ENCODE measurements at places on chromosomes 3 and 15.
A peak's percentile ranks its signal among the peaks of the same experiment; 100 is the strongest.

DNA sequence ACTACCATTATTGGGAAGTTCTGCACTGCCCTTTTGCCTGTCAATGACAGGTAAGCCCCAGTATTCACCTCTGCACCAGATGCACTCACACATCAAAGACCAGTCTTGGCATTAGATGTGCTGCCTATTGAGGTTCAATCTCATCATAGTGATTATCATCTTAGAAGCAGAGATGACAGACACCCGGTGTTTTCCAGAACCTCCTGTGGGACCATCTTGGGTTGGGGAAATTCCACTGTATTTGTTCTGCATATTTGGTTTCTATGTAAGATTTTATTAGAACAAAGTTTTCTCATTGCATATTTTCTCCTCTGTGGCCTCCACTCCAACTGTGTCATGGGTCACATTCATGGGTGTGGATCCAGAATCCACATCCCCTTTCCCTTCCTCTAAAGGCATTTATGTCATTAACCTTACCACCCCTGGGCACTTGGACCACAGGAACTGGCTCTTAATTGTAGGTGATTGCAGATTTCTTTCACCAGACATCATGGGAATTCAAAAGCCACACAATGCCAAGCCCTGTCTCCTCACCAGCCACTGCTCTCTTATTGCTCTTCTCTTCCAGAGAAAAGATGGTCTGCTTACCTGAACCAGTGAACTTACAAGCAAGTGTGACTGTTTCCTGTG, 31.2 kb downstream of the PLA1A start:
- no peak for DNase-seq

- DNase-seq = no peak
These were observed 10.9 kb downstream of the SCG3 start for GRCh38 chr15:51692154-51692553.

DNA sequence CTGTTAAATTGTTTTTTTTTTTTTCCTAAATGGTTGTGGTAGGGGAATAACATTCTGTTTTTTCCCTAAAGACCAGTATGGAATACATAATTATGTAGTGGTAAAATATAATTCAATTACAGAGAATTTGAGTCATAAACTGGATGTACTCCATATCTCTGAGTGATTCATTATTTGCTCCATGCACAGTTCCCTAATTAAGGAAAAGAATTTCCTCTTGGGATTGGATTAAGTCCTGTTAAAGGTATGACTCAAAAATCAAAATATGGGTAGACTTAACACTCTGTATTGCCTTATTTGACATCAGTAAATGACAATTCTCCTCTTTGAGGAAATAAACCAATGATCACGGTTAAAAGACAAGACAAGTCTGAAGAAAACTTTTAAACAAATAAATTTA, 78.0 kb upstream of the KCNH8 start:
- no peak for DNase-seq

DNA sequence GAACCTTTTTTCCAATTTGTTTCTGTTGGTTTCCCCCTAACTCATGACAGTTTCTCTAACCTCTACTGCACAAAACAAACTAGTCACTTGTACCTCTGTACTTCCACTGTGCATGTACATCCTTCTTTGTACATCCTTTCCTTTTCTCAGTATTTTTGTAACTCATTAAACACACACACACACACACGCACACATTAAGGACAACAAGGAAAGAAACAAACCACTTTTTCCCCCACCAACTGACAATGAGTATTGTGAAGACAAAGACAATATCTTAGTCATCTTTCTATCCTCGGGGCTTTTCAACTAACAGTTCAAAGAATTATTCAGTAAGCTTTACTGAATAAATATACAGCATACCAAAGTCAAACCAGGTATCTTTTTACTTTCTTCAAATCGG, 170.5 kb downstream of the VPS13C start:
- DNase-seq = peak; percentile 31

GRCh38 chr3:32041316-32041715, 59.8 kb downstream of the ZNF860 start:
- DNase-seq = no peak

GRCh38 chr15:93866476-93866875, 364.9 kb upstream of the MCTP2 start:
- DNase-seq = no peak

DNA sequence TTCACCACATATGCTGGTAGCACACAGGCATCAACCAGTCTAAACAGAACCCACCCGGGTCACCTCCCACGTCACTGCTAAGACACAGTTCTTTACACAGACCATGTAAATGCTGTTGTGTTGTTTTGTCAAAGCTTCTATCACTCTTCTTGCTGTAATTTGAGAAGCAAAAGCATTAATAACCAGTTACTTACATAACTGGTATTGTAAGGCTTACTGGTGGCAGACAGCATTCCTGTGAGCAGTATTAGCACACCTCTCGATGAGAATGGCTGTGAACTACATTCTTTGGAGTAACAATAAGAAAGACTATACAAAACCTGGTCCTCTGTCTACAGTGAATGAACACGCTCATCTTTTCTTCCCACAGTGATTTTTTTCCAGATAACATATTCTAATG, 479.2 kb downstream of the LPP start:
- DNase-seq = no peak

DNA sequence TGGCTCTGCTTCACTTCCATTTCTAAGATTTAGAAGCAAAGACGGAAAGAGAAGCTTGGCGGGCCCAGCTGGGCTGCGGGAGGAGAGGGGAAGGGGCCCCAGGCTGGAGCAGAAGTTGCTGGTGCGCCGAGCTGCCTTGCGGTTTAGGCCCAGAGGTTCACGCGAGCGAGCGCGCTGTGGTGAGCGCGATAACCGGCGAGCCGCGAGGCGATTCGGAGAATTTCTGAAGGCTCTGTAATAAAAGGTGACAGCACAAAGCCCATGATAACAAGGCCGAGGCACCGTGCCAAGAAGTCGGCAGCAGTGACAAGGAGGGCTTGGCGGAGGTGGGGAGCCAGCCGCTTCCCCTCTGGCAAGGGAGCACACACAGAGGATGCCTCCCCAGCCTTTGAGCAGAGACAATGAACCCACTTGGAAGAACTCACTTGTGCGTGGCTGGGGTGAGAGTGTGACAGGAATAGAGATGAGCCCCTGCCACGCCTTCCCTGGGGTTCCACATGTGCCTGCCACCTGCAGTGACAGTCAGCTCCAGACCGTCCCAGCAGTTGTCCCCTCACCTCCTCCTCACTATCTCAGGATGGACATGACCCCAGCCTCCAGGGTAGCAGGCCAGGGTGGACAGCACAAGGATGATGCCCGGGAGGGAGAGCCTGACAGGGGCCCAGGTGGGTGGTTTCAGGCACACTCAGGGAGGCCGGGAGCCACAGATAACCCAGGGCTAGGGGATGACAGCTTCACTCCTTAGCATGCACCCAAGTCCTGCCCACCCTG, 315.2 kb downstream of the UACA start:
- DNase-seq = peak; percentile 15

DNA sequence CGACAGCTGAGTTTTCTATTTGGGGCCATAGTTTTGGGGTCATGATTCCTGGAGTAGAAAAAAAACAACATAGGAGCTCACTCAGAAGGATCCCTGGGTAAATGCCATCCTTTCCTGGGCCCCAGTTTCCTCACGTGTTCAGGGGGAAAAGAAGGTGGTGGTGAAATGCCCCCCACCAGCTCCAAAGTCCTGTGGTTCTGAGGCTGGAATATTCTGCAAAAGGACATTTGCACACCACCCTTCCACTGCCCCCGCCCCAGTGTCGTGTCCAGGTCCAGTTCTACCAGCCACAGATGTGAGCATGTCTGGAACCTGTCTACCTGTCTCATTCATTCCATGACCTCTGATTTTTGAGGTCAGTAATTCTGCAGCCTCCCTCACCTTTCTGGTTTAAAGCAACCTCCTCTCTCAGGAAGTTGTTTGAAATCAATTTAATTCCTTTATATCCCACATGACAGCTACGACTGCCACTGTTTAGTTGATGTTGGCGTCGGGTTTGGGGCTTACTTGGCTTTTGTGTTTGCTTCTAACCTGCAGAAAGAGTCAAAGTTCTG, 82.1 kb downstream of the SMAD3 start:
- DNase-seq = no peak

GRCh38 chr15:66941791-66942190, 123.6 kb upstream of the SMAD3 start:
- DNase-seq = no peak

- DNase-seq = no peak
These were observed 300.3 kb downstream of the FEZF2 start for GRCh38 chr3:62073038-62073437.

GRCh38 chr3:71244826-71245488, 338.6 kb downstream of the FOXP1 start:
- no peak for DNase-seq

GRCh38 chr15:23069496-23070166, 30.3 kb upstream of the TUBGCP5 start:
- no peak for DNase-seq

- no peak for DNase-seq
These were observed 202.7 kb downstream of the LRRN1 start for GRCh38 chr3:4001976-4002375.

GRCh38 chr3:11350374-11350773, 78.2 kb downstream of the ATG7 start:
- no peak for DNase-seq

DNA sequence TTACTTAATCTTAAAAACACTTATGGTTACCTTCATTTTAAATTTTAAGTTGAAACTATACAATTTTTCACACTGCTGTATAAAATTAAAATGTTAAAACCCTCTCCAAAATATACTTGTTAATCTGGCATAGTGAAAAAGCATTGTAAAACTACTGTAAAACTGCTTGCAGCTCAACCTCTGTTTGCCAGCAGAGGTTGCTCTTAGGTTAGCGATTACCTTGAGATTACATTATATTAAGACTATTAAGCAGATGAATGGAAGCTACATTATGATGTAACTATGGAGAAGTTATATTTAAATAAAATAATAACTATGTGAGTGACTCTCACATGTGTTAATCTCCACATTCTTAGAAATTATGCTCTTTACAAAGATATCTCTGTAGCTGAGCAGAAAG, 143.6 kb upstream of the SLITRK3 start:
- DNase-seq = no peak

DNA sequence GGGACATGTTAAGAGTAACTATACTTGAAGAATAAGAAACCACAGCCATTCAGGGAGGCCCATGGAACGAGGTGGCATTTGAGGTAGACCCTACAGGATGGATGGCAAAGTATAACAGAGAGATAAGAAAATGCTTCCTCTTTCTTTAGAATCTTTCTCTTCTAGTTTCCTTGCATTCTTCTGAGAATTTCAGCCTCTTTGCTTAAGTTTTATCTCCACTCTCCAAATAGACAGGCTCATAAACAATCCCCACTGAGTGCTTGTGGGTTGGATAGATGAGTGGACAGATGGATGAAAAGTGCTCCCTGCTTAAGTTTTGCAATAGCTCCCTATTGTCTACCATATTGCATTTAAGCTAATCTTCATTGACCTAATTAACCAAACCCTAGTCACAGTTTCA, 103.7 kb downstream of the MEX3B start:
- DNase-seq = no peak

GRCh38 chr3:178823591-178824246, 247.9 kb downstream of the ZMAT3 start:
- DNase-seq = no peak

- DNase-seq = no peak
These were observed 1.7 kb upstream of the GPR87 start for GRCh38 chr3:151318313-151318712.

DNA sequence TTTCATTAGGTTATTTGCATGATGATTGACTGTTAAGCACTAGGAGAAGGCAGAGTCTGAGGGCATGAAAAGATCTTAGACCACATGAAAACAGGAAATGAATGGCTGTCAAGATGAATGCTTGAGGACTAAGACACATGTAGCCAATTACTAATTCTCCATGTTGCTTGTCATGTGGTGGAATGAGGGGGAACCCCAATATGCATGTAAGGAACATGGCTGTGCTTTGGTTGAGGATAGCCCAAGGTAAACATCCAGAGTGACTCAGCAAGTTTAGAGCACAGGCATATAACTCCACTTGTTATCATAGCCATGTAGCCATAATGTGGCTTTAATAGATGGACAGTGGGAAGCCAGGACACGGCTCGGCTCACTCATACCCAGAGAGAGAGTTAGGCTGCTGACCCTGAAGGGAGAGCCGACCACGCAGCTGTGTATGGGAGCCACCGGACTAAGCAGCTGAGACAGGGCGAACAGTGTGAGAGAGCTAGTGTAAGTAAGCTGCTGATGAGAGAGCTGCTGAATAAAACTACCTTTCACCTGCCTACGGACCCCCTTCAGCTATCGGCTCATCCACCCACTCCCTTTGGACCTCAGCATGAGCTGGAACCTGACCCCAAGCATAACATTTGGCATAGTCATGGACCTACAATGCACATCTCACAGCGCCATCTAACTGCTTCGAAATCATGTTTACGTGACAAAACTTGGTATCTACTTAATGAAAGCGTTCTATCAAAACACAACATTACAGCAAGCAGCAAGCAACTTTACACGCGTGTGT, 37.6 kb downstream of the ANO10 start:
- DNase-seq = peak; percentile 7

DNA sequence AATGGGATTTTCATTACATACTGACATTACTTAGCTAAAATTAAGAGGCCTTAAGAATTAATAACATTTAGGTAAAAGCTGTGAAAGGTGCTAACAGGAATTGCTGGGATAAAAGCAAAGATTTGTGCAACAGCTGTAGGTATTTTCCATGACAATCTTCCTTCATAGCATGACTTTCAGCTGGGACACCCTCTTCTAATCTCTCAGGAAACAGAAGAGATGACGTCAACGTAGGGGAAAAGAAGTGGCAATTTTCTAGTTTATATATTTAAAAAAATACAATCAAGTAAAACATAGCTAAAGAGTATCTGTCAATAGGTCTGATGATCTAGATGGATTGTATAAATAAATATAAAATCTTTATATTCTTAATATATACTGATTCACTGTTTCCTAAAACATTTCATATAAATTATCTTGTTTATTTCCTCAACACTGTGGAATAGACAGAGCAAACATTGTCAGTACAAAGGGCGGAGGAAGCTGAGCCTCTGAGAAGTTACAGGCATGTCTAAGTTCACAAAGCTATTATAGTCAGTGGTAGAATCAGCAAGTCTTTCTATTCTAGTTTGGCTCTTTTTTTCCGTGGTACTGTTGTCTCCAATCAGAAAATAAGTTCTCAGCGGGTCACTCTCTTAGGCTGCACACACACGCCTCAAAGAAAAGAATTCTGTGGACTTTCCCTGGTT, 217.0 kb downstream of the P3H2 start:
- no peak for DNase-seq

DNA sequence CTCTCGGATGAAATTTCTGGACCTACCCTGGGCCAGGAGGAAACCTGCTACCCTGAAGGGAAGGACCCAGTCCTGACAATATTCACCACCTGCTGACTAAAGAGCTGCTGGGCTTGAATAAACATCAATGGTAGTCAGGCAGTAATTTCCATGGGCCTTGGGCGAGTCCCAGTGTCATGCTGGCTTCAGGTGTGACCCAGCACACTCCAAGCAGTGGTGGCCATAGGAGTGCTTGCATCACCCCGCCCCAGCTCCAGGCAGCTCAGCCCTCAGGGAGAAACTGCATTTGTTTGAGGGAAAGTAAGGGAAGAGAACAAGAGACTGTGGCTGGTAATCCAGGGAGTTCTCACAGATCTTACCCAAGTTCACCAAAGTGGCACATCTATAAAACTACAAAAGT, 261.8 kb upstream of the DCBLD2 start:
- no peak for DNase-seq
